ENCODE measurements at places on chromosomes 3 and 15.
A peak's percentile ranks its signal among the peaks of the same experiment; 100 is the strongest.

DNA sequence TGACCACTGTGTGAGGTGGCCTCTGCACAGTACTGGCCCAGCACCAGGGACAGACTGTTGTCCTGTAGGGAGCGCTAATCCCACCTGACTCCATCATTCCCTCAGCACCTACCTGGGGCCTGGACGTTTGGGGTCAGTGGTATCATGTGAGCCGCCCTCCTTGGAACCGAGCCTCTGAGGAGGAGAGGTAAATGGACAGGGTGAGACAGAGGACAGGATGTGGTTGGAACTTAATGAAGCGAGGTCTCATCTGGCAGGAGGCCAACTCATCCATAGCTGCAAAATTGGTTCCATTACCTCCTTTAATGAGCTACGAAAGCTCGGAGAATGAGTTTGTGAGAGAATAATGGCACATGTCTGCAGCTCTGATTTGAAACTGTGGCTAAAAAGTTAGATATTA, 13.9 kb downstream of the MAPKAPK3 start:
- no peak for DNase-seq

GRCh38 chr3:149717391-149718056, 34.8 kb downstream of the COMMD2 start:
- peak; percentile 33 for DNase-seq

DNA sequence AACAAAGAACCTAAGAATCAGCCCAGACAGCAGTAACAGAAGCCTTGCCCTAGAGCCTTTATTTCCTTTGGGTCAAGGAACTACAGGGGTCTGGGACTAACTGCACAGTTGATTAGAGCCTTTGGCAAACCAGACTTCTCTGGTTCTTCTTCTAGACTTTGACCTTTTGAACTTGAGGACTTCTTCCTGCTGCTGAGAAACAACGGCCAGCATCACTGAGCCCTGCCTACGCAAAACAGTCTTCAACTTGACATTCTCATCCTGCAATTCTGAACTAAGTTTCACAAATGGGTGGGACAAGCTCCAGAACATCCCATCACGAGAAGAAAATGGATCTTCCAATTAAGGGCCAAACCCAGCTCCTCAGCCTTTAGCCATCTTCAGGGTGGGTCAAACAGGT, 31.4 kb downstream of the CMTM6 start:
- DNase-seq = no peak

GRCh38 chr3:15384510-15385237, 42.7 kb downstream of the METTL6 start:
- DNase-seq = no peak

- DNase-seq = no peak
Measured at GRCh38 chr3:157982359-157982758, 123.9 kb downstream of the SHOX2 start.

GRCh38 chr3:112346491-112347122, 13.7 kb downstream of the CD200 start:
- DNase-seq = no peak

GRCh38 chr15:101215681-101216080, 36.2 kb downstream of the CHSY1 start:
- DNase-seq = no peak

DNA sequence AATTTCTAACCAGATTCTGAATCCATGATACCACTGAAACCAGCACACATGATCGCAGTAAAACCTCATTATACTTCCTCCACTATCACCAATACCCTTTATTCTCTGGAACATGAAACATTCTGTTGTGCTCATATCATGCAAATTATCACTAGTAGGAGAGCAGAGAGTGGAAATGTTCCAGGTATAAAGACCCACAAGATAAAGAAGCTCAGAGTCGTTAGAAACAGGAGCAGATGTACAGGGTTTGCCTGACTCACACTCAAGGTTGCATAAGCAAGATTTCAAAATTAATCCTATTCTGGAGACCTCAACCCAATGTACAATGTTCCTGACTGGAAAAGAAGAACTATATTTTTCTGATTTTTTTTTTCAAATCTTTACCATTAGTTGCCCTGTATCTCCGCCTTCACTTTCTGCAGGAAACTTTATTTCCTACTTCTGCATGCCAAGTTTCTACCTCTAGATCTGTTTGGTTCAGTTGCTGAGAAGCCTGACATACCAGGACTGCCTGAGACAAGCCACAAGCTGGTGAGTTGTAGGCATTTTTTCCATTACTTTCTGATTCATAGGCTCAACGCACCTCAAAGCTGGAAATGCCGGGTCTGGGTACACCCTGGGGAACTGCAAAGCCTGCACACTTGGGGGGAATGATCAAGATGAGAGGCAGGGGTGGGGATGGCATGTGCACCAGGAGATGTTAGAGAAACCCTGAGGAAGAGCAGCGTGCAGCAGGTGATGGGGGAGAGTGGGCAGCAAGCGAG, at the start of gene CCR2:
Gene CCR2 (plus strand): TSS at position 465 of the 764 bp plus-strand sequence. CDS start 3,417 bp downstream, outside the sequence.
- DNase-seq = no peak

DNA sequence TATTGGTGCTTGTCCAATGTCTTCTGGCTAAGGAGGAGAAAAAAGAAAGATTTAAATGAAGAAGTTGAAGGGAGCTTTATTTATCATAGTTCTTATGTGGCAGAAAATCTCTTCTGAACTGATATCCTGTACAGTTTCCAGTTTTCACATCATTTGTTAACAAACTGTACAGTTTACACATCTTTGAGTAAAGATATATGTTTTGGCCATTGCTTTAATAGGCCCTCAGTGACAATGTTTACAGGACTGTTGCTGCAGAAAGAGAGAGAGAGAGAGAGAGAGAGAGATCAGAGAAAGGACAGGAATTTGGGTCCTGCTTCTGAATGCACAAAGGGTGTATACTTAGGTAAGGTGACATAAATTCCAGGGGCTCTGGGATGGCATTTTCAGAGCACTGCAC, 188.3 kb downstream of the NR1D2 start:
- DNase-seq = no peak

GRCh38 chr3:21747376-21747775, 3.6 kb downstream of the ZNF385D start:
- no peak for DNase-seq

- no peak for DNase-seq
Measured at GRCh38 chr3:33956206-33956605, 157.8 kb downstream of the PDCD6IP start.

GRCh38 chr15:28081594-28081993, 17.5 kb downstream of the OCA2 start:
- no peak for DNase-seq

DNA sequence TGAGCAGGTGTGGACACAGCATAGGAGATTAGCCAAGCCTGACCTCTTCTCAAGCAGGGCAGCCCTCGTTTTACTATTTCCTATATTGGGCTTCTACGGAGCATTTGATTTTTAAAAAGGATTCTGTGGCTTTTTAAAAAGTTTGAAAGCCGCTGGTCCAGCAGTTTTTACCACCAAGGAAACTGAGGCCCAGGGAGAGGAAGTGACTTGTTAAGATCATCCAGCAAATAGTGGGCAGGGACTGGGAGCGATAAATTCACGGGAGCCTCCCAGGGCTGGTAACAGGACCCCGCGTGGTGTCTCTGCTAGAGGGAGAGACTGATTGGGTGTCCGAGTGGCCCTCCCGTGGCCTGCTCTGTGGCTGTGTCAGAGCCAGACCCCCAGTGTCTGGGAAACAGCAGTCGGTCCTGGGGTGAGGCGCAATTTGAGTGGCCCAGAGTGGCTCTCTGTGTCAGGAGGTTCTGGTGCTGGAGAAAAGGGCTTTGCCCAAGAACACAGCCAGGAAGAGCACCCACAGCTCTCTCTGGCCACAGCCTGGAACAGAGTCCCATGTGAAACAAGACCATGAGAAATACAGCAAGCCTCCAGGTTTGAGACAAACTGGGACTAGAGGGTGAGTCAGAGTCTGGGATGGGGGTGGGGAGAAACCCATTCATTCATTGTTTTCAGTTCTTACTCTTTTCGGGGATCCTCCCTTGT, 4.2 kb downstream of the FURIN start:
- DNase-seq = peak; percentile 79

DNA sequence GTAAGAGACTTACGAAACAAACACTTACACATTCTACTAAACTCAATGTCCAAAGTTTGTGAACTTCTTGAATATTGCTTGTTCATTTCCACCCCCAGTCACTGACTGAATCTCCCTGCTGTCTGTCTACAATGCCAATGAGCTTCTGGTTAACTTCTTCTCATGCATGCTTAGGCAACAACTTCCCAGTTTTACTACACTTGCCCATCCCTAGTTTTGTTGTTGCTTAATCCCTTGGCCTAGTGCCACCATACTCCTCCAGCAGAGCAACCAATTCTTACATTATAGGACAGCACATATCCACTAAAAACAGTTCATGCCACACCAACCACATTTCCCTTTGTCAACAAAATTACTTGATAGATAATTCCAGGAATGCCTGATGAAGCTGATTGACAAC, 40.9 kb upstream of the CCR2 start:
- no peak for DNase-seq

GRCh38 chr3:48194446-48195071, 6.3 kb upstream of the CDC25A start:
- DNase-seq = peak; percentile 75

- DNase-seq = no peak
Measured at GRCh38 chr15:78006567-78007205, 70.8 kb downstream of the TBC1D2B start.

GRCh38 chr15:48221885-48222284, 15.8 kb downstream of the SLC12A1 start:
- DNase-seq = no peak

DNA sequence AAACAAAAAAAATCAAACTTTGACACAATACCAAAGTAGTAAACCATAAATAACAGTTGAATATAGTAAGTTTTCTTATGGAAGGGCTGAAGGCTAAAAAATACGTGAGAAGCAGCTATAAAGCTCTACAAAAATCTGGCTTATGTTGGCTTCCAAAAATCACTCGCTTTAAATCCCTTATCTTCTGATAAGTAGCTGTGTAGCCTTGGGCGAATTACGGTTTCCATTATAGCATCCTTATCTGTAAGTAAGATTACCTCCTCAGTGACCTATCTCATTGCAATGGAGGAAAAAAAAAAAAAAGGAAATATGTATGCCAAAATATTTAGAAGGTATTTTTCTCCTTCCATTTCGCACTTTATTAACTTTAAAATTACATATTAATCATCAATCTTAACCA, 348.6 kb downstream of the PLOD2 start:
- DNase-seq = no peak

DNA sequence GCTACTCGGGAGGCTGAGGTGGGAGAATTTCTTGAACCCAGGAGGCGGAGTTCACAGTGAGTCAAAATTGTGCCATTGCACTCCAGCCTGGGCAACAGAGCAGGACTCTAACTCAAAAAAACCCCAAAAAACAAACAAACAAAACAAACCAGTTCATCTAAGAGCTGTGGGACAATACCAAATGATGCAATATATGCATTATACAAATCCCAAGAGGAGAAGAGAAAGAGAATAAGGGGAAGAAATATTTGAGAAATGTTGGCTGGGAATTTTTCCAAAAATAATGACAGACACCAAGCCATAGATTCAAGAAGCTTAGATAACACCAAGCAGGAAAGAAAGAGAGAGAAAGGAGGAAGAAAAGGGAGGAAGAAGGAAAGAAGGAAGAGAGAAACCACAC, 82.5 kb downstream of the KLF13 start:
- no peak for DNase-seq

DNA sequence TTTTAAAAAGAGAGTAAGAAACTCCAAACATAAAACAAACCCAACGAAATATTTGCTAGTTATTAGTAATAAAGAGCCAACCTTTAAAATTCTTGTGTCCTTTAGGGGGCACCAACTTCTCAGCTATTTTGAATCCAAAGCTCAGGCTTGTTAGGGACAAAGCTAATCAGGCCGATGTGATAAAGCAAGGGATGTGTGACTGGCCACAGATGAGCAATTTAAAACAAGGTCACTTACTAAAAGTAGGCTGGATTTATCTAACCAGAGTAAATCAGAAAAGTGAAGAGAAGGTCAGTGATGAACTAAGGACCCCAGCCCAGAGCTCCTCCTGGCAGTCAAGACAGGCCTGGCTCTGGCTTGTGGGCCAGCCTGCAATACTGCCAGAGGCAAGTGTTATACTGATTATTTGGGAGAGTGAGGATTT, 108.5 kb downstream of the CYP19A1 start:
- no peak for DNase-seq

DNA sequence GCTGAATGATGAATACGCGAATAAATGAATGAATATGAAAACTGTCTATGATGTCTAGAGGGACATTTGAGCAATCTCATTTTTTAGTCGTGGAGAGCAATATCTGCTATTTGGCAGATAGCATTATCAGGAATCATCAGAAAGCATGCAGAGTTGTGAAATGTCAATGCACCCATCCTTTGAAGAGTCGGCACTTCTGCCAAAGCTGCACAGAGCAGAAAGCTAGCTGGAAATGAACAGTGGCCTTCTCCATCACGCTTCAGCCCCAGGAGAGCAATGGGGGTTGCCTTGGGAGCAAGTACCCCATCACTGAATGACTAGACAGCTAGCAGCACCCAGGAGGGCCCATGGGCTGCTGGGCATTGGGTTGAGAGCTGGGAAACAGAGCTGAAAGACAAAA, 69.1 kb upstream of the PROK2 start:
- no peak for DNase-seq

GRCh38 chr3:143241481-143241951, 121.9 kb downstream of the CHST2 start:
- no peak for DNase-seq

DNA sequence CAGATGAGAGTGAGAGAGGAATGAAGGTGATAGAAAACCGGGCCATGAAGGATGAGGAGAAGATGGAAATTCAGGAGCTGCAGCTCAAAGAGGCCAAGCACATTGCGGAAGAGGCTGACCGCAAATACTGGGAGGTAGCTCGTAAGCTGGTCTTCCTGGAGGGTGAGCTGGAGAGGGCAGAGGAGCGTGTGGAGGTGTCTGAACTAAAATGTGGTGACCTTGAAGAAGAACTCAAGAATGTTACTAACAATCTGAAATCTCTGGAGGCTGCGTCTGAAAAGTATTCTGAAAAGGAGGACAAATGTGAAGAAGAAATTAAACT, 88.9 kb downstream of the EOMES start:
- peak; percentile 26 for DNase-seq

DNA sequence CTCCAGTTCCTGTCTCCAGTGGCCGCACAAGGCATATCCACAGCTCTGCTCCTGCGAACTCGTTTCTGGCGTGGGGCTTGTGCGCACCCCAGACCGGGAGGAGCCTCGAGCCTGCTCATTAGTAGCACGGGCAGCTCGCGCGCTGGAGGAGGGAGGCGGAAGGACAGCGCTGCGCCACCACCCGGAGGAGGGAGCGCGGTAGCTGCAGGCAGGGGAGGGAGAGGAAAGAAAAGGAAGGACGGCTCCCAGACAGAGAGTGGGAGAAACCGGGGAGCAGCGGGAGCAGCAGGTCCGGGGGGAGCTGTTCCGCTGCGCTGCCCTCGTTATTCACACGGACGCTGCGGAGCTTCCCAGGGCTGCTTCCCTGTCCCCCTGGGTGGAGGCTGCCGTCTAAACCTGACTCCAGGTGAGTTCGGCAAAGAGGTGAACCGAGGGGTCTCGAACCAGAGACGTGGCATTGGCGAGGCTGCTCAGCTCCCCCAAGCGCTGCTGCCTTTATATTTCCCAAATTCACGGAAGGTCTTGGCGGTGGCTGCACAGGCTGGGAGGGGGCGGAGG, 121.3 kb upstream of the ZNF717 start:
- DNase-seq = no peak

Data from H54 (cell line).